ENCODE measurements at places on chromosomes 13 and 19.

DNA sequence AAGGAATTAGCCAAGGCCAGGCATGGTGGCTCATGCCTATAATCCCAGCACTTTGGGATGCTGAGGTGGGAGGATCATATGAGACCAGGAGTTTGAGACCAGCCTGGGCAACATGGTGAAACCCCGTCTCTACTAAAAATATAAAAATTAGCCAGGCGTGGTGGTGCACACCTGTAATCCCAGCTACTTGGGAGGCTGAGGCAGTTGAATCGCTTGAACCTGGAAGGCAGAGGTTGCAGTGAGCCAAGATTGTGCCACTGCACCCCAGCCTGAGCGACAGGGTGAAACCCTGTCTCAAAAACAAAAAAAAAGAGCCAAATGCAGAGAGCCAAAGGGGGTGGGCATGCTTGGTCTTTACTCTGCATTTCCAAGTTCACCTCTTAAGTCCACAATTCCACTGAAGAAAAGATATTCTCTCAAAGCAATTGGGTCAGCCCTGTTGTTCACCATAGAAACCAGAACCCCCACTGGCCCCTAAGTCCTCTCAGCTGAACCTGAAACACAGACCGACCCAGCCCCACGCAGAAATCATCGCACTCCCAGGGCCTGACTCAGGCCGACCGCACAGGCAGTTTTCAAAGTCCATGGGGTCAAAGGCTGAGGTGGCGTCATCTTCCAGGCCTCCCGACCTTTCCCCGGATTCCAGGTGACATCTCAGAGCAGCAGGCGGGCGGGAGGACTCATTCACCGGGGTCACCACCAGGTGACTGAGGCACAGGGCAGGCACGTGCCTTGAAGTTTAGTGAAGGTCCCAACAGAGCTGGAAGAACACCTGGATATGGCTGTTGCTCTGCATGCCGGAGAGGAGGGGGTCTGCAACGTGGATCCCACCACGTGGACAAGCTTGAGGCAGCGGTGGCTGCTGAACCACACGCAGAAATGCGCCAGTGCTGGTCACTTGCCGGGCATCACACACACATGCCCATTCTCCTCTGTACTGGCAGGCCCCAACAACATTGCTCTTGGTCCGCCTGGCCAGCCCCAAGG, 33.1 kb downstream of the SLC25A42 start:
- no peak for DNase-seq

DNA sequence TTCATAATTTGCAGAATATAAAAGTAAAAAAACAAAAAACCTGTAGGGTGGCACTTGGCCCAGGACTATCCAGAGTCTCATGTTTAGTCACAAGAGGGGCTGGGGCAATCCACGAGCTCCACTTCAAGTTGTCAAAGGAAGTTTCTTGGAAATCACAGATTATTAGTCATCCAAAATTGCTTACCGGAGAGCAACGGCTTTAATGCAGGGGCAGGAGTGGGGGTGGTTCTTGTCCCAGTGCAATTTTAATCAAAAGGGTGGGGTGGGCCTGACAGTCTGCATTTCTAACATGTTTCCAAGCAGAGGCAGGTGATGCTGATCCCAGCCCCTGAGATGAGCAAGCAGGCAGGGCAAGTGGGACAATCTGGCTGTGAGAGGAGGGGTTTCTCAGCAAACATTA, 233.9 kb downstream of the ABCC4 start:
- DNase-seq = no peak

DNA sequence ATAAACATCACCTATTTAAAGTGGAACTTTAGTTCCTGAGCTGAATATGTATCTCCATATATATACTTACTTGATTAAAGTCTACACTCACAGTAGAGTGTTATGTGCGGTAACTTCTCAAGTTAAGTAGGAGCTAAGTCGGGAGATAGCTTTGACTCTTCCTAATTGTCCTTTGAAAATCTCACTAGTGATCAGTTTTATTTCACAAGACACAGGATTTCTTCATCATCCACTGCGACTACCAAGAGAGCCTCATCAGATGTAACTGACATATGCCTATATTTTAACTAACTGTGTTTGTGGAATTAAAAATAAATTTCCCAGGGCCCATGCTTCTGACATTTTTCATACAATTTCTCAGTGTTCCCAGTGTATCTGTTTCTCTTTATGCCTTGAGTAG, 1664.0 kb downstream of the EFNB2 start:
- DNase-seq = no peak

GRCh38 chr19:55206664-55207500, 2.4 kb downstream of the PTPRH start:
- peak; percentile 81 for DNase-seq

GRCh38 chr13:51912511-51913225, 50.9 kb downstream of the CCDC70 start:
- DNase-seq = no peak

GRCh38 chr13:32176696-32177095, 138.5 kb downstream of the ZAR1L start:
- no peak for DNase-seq

DNA sequence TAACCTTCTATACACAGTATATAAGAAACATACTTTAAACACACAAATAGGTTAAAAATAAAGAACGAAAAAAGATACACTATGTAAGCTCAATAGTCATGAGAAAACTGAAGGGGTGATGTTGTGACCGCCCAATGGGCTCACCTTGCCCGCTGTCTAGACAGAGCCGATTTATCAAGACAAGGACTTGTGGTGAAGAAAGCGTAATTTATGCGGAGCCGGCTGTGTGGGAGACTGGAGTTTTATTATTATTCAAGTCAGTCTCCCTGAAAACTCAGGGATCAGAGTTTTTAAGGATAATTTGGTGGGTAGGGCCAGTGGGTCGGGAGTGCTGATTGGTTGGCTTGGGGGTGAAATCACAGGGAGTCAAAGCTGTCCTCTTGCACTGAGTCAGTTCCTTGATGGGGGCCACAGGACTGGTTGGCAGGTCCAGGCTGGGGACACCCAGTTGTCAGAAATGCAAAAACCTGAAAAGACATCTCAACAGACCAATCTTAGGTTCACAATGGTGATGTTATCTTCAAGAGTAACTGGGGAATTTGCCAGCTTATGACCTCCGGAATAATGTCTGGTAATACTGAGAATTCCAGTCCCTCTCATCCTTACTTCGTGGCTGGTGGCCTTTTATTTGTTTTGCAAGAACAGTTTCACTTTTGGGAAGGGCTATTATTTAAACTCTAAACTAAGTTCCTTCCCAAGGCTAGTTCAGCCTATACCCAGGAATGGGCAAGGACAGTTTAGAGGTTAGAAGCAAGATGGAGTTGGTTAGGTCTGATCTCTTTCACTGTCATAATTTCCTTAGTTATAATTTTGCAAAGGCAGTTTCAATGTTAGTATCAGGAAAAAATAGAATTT, 96.6 kb downstream of the UBL3 start:
- DNase-seq = no peak

DNA sequence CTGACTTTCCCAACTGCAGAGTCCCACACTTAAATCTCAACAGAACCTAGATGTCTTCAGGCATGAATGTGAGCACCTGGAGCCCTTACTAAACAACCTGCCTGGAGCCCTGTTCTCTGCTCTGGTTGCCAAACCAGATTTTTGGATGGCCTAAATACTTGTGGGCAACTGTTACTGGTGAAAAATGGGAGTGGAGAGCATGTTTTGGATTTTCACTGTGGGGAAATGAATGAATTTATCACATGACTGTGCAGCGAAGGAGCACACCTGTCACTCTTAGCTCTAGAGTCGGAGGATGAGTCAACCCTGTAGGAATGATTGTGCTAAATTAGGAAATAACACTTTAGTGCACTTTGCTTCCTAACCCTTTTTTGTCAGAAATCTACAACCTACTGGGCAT, 30.3 kb downstream of the SHISA2 start:
- no peak for DNase-seq

DNA sequence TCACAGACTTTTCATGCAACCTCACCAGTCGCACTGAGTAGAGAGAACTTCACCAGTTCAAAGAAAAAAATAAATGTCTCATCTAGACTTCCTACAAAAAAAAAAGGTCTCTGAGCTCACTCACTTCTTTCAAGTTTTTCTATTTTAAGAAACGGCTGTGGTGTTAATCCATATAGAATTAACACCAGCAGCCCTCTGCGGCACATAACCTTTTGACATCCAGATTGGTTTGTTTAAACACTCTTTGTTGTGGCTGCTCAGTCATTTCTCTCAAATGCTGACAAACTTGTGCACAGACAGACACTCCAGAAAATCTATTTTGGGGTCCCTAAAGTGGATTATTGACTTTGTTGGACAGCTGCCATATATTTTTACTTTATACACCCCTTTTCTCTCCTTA, 874.9 kb downstream of the EFNB2 start:
- DNase-seq = no peak

- no peak for DNase-seq
Measured at GRCh38 chr13:48456546-48456945, 43.6 kb upstream of the LPAR6 start.

DNA sequence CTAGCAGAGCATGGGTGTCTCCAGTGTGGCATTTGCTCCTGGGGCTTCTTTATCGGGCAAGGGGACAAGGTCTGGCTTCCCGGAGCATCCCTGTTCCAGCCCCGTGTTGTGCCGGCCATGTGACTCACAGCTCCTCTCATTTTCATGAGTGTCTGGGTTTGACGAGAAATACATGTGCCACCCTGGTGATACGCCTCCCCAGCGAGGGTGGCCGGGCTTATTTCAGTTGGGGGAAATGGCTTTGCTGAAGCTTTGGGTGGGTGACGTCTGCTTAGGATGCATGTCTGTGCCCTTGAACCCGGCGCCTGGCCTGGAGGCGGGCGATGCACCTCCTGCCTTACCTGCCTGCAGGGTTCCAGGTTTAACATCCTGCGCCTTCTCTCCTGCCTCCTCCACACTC, 61.9 kb upstream of the LDLR start:
- no peak for DNase-seq

GRCh38 chr13:49958321-49958720, 22.2 kb upstream of the SPRYD7 start:
- DNase-seq = no peak

Measured in femur (tissue), 1 donor.